Bladder microvascular endothelial cell (primary cell): ENCODE measurements at places on chromosomes 11 and 22. TPM values are rescaled to one million over a fixed set of nuclear protein-coding genes. Genes with fewer than 3 reads are reported as not detected.

The C11orf21 gene
- not detected in 2 replicates for total RNA-seq

The MYBPC3 gene
- not detected in 2 replicates for total RNA-seq

The RASD2 gene
- total RNA-seq: not detected in 2 replicates

The TRIM48 gene
- total RNA-seq: not detected in 2 replicates

The OR4C5 gene
- not detected in 2 replicates for total RNA-seq

The SLC25A17 gene
- total RNA-seq: 9.9 and 22.3 TPM in 2 replicates

The SCARF2 gene
- 4.4 and 9.1 TPM in 2 replicates for total RNA-seq

The CXCR5 gene
- not detected in 2 replicates for total RNA-seq

The PRR5 gene
- 1.9 and 7.4 TPM in 2 replicates for total RNA-seq
